ENCODE measurements at places on chromosomes 2 and 18.
A peak's percentile ranks its signal among the peaks of the same experiment; 100 is the strongest.

DNA sequence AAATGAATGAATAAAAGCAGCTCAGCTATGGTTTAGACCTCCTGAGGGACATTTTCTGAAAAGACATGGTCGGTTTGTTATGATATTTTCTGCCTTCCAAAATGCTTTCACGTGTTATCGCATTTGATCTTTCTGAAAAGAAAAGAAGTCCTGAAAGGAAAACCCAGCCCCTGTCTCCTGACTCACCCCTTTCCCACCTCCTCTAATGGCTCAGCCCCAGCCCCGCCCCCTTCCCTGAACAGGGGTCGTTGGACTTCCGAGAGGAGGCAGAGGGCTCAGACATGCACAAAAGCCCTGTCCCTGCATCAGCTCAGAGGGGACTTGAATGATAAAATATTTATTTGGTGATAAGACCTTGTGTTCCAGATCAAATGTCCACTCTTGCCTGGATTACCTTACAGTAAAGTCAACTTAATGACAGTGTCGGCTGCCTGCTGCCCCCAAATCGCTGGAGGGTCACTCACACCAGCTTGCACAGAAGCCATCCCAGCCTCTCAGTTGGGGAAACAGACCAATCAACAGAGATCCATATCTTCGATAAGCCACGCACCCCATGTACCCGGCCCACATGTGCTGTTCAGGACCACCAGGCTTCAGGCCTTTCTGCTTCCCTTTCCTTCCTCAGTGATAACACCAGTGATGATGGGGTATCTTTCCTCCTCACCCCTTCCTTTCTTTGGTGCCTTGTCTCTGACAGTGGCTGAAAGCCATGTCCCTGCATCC lies 69.6 kb downstream of the CLHC1 start:
- DNase-seq: no peak

- no peak for DNase-seq
These were observed 87.4 kb upstream of the PTPRM start for GRCh38 chr18:7479756-7480155.

- DNase-seq: no peak
These were observed 17.7 kb downstream of the ST6GAL2 start for GRCh38 chr2:106868275-106868674.

DNA sequence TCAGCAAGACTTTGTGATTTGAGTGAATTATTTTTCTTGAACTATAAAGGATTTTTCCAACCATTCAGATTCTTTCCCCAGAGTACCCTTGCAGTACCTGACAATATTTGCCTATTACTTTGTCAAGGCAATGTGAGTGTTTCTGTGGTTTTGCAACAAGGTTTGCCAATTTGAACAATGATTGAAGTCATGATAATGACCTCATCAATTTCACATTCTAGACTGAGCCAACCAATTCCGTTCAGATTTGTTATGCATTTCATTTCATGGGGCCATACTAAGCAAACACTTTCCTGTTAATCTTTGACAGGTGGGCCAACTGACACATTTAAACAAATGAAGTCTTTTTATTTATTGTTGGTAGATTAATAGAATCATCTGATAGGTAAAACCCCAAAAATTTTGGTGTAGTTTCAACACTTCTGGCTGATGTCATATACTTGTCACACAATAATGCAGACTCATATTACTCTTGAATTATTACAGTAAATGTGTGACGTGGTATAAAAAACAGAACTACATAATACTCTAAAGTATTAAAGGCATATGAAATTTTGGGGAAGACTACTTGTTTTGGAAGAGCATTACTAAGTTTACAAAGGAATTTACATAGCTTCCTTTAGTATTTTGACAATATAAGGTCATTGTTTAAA lies 526.4 kb downstream of the DPP10 start:
- no peak for DNase-seq

GRCh38 chr2:5668682-5669250 lies 23.4 kb upstream of the SOX11 start:
- no peak for DNase-seq

- peak; percentile 66 for DNase-seq
These were observed 1.5 kb downstream of the INO80D start for GRCh38 chr2:206084439-206084869.

DNA sequence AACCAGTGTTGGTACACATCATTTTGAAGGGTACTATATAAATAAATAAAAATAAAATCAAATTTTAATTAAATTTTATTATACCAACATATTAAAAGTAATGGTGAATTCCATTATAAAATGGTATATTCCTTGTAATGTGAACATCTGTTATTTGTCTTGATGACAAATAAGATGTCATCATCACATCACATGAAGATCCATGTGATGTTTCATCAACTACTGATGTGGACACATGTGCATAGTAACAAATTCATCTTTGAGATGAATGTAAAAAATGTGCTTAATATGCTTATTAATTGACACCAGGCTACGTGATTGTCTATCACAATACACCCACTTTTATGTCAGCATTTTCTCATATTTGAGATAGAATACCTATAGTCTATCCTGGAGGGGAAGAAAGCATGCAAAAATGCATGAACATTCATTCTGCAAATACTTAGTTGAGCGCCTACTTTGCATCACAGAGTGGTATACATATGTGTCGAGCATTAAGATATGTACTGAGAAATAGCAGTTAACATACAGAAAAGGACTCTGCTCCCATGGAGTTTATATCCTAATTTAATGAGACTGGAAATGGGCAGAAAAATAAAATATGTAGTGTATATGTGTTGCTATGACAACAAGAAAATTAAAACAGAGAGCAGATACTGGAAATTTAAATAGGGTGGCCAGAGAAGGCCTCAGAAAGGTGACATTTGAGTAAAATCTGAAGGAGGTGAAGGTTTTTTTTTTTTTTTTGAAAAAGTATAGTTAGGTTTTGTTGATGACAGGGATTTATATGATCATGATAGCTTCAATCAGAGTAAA lies 281.1 kb downstream of the ARHGAP15 start:
- no peak for DNase-seq

- DNase-seq: no peak
These were observed 50.7 kb downstream of the FMNL2 start for GRCh38 chr2:152385650-152386049.

GRCh38 chr2:112584891-112585250 lies 462 bp downstream of the CHCHD5 start:
- no peak for DNase-seq

GRCh38 chr18:68172842-68173549 lies 541.9 kb downstream of the TMX3 start:
- DNase-seq: no peak

DNA sequence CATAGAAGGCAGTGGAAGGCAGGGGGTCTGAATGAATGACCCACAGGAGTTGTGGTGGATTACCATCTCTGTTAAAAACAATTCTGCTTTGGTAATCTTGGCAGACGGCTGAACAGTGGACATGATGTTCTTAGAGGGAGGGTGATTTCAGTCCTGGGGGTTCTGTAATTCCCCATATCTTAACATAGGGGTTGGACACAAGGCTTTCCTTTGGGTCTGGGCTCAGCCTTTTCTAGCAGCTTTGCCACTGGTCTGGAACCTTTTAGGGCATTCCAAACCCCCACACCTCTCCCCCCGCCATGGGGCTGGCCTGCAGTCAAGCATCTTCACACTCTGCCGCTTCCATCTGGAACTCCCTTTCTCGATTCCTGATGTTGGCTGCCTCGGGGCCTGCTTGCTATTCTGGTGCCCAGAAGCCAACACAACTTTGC lies 50.3 kb downstream of the RPL37A start:
- no peak for DNase-seq

- DNase-seq: no peak
These were observed 128.6 kb downstream of the LRATD1 start for GRCh38 chr2:14761118-14761517.

- no peak for DNase-seq
These were observed 272.3 kb upstream of the PKDCC start for GRCh38 chr2:41775366-41776025.

- DNase-seq: no peak
These were observed 142.3 kb upstream of the FBXO11 start for GRCh38 chr2:48048476-48049171.

DNA sequence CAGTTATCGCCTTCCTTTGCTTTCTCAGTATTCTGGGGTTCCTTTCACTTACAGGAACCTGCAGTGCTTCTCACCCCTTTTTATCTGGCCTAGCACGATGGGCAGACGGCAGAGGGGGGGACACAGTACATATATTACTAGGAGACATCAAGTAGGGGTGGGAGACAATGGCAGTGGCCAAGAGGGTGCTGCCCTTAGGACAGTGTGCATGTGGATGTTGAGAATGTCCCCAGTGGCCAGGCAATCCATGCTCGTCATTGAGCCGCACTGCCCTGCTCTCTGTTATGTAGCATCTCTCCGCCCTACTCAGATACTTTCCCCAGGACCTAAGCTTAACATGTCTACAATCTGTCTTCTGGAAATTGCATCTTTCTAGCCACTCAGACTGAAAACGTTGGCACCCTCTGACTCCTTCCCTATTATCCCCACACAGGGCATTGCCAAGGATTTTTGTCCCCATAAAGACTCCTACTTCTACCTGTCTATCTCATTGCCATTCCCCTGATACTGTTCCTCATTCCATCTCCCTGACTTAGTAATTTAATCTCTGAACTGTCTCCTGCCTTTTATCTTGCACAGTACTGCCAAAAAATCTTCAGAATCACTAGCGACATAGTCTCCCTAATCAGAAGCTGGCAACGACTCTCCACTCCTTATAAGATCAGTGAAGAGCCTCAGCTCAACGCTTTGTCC lies 6.6 kb downstream of the DSG2 start:
- no peak for DNase-seq

- DNase-seq: no peak
These were observed 132.7 kb upstream of the TTC27 start for GRCh38 chr2:32495139-32495538.

- no peak for DNase-seq
These were observed 477 bp upstream of the WDCP start for GRCh38 chr2:24047703-24048033.

GRCh38 chr2:241609859-241610793 lies 26.8 kb downstream of the THAP4 start:
- peak; percentile 26 for DNase-seq

- no peak for DNase-seq
These were observed 91.8 kb downstream of the NOL10 start for GRCh38 chr2:10597956-10598355.

GRCh38 chr2:129914538-129915302 lies 64.7 kb upstream of the RAB6C start:
- no peak for DNase-seq

GRCh38 chr2:190271783-190272456 lies 47.7 kb downstream of the HIBCH start:
- DNase-seq: no peak

DNA sequence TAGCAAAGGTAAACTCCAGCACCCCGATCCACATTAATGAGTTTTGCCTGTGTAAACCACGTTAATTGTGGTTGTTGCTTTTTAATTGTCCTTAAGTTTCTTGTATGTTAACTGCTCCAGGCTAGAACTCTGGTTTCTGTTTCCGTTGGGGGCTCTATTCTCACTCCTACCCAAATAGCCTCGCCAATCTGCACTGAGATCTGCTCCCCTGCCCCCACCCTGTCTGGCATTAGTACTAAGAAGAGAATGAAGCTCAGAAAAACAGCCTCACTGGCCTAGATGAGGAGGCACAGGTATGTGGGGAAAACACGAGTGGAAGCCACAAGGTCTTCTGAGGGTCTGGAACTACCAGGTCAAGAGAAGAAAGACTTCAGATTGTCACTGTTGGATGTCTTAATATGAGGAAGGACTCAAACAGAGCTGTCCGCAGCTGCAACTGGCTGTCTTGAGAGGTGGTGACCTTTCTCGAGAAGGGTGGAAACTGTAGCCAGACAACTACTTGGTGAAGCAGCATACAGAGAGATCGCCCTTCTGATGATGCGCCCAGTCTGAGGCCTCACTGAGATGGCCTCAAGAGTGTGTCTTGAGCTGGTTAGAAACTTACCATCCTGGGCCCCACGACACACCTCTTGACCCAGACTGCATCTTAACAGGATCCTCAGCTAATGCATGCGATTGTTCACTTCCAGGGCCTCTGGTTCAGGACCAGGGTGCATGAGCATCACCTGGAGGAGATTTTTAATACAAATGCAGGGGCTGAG lies 73.1 kb downstream of the TGOLN2 start:
- no peak for DNase-seq

DNA sequence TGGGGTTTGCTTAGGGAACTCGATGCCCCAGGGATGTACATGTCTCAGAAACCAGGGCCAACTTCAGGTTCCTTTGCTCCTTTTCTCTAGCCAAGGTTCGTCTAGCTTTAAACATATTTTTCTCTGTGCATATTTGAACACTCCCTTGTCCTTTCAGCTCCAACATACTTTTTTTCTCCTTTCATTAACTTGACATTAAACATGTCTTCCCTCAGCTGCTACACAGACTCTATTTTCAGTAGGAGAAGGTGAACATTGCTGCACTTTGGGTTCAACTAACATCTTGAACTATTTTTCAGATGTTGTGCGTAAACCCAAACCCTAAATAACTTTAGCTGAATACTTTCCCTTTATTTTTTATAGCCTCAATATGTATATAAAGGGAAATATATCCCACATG lies 212.9 kb downstream of the MTX2 start:
- no peak for DNase-seq

DNA sequence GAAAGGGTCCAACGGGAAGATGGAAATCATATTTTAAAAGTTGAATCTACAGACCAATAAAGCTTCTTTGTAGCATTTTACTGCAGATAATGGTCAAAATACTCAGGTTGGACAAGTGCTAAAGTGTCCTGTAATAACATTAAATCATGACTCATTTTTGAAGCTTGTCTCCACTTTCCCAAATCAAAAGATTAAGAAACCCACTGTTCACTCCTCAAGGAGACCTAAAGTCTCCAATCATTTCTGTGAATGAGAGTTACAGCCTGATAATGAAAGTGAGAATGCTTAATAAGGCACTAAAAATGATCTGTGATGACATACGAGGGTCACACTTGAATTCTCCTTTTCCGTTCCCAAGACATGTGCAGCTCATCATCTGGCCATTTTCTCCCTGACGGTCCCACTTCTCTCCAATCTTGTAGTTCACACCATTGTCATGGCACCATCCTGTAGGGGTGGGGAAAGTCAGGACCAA lies 53.4 kb downstream of the ATIC start:
- DNase-seq: no peak

- DNase-seq: no peak
These were observed 14.2 kb downstream of the NAGK start for GRCh38 chr2:71082402-71083252.
